ENCODE measurements at places on chromosomes 16 and 17.

DNA sequence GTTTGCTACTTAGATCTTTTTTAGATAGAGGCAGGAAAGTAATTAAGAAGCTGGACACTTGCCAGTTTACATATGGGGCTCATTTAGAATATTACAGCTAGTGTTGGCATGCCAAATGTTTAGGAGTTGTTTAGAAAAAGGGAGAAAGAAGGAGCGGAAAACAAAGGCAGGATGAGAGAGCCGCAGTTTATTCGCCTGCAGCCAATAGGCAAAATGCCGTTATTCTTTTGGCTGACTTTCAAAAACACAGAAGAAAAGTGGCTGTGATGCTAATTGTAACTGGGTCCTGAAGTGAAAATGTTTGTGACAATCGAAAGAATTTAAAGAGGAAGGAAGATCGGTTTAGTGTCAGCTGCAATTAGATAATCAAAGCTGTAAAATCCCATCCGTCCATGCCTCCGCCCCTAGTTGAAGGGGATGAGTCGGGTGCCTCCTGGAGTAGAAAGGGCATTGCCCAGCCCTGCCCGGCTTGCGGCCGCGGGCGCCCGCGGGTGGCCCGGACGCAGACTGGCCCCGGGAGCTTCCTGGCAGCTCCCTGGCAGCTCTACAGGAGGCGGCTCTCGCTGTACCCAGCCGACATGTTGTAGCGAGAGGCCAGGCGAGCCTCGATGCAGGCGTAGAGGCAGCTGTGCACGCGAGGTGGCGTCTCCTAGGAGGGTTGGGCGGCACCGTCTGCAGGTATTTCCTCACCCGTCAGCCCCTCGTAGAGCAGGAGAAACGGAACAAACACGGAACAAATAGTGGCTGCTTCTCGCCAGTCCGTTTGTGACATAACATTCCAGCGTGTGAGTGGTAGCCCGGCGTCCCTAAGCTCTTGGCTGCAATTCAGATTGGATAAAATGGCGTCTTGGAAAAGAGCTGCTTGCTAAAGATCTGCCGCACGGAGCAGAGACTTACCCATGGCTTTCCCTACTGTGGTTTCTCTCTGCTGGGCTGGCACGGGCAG lies 82.2 kb downstream of the TNRC6C start:
- peak; percentile 83 for ATAC-seq

GRCh38 chr17:40932608-40933007 lies 4.8 kb downstream of the KRT23 start:
- no peak for ATAC-seq

- ATAC-seq: peak; percentile 87
Measured at GRCh38 chr17:1732833-1733321, 8.4 kb downstream of the WDR81 start.

- ATAC-seq: no peak
Measured at GRCh38 chr17:49870298-49870697, 22.4 kb upstream of the TAC4 start.

DNA sequence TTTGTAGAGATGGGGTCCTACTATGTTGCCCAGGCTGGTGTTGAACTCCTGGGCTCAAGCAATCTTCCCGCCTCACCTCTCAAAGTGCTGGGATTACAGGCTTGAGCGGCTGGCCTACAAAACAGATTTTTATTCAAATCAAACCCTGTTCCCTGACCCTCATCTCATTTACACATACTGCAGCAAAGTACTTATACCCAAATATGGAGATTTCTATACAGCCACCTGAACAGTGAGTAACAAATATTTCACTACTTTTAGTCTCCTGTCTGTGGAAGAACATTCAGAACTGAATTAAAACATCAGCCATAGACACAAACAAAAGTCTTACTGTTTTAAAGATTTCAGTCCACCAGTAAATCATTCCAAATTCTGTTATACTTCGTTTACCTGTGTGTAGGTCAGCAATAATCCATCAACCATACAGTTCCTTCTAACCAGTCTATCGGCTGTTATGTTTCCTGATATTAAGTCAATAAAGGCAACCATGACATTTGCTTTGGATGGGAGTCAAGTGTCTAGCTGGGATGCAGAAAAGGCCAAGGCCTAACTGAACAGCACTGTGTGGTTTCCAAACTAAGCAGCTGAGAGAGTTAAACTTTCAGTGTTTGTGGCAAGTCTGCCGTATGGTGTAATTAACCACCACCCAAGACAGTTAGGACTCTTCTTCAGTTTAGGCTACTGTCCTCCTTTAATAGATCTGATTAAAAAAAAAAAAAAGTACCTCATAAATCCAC lies 22.3 kb downstream of the ERN1 start:
- no peak for ATAC-seq

GRCh38 chr16:968620-969019 lies 2.2 kb downstream of the LMF1 start:
- ATAC-seq: no peak

- ATAC-seq: no peak
Measured at GRCh38 chr16:25138130-25138529, 26.6 kb downstream of the LCMT1 start.

DNA sequence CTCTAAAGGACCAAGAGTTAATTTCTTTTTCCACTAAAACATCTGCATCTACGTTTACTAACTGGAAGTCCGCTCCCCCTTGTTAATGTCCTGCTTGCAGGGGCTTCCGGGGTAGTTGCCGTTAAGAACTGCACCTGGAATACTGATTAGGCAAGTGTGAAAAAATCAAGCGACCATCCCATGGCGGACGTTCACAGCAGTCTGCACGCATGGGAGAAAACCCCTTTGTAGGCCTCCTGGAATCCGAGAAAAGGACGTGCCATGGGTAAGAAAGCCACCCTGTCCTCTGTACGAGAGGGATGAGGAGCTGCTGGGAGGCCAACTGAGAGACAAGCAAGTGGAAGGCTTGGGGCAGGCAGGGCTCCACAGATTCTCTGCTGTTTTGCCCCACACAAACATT lies 14.9 kb downstream of the SNN start:
- no peak for ATAC-seq

- no peak for ATAC-seq
Measured at GRCh38 chr17:76092526-76093413, 10.8 kb downstream of the EXOC7 start.

GRCh38 chr17:18990331-18990730 lies 14.2 kb downstream of the FAM83G start:
- ATAC-seq: no peak

DNA sequence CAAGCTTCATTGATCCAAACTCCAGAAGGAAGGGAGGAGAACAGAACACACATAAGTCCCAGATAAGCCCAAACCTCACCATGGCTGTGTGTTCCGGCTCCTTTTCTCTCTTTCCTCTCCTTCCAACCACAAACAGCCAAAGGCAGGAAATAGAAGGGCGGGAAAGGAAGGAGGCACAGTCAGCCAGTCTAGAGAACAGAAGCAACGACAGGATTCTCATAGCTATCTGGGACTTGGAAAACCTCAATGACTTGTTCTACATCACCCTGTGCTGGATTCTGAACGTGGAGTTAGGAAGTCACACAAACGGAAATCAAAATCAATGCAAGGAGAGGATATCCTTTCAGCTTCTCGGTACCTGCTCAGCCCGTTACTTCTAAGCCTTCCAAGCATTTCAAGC lies 9.0 kb downstream of the CRK start:
- no peak for ATAC-seq

- ATAC-seq: no peak
Measured at GRCh38 chr17:82018152-82018988, 4.3 kb downstream of the CENPX start.

DNA sequence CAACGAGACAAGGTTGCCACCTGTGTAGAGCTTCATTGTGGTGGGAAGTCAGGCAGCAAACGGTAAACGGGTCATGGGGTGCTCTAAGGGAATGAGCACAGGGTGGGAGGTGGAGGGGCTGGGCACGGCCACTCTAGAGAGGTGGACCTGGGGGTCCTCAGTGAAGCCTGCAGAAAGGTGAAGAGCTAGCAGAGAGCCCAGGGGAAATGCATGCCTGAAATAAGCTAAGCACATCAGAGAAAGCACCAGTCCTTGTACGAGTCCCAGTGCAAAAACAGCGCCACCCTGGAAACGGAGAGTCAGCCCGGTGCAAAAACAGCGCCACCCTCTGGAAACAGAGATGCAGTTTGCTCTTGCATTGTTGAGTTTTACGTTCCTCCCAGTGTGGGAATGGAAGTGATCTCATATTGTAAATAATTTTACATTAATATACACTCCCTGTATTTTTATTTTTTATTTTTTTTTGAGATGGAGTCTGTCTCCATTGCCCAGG lies 65.0 kb downstream of the TBC1D16 start:
- ATAC-seq: peak; percentile 51

GRCh38 chr17:71553381-71553780 lies 567.4 kb upstream of the SOX9 start:
- no peak for ATAC-seq

DNA sequence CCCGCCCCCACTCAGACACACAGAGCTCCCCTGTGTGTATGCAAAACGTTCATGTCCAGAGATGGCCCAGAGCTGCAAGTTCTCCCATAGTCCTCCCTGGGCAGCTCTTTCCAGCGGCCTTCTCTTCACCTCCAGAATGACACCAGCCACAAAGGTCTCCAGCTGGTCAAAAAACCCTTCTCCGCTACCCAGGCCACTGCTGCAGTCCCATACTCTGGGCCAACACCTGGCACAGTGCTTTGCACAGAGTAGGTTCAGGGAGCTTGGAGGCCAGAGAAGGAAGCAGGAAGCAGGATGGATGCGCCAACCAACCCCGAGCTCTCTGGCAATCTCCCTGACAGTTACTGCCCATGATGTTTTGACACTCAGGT lies 1.1 kb upstream of the STAT5B start:
- no peak for ATAC-seq

DNA sequence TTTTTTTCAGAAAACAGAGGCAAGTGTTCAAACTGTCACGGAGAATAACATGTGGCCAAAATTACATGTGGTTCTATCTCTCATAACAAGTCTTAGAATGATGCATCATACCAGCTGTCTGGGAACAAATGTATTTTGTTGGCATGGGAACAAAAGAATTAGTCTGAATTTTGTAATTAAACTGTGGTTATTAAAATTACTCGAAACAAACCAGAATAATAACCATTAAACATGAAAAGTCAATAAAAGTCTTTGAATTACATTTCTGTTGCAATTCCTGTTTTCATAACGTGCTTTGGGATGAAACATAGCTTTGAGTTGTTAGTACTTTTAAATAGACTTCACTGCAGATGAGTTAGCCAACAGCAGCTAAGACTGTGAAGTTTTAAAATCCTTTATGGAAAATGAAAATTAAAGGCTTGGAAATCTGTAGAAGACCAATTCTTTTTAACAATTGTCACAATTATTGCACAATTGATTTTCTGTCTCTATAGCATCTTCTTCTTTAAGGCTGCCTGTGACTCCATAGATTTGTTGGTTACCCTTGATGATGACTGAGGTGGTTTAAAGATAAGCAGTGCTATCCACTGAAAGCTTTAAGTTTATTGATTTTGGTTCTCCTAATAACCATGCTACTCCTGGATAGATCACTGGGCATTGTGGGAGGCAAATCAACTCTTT lies 117.9 kb upstream of the AXIN2 start:
- no peak for ATAC-seq

- ATAC-seq: no peak
Measured at GRCh38 chr17:14942526-14943190, 322.5 kb downstream of the PMP22 start.

DNA sequence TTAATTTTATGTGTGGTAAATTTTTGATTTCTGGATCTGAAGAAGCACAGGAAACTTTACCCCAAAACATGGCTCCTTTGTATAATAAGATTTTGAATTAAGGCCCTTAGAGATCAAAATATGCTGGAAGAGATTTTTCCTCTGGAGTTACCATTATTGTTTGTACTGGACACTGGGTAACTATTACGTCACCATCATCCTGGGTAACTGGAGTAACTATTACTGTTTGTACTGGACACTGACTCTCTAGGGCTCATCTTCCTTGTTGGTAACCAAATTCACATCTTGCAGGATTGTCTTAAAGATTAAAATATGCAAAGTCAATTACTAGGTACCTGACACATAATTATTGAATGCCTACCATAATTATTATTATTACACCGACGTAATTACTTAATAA lies 593.8 kb upstream of the GOT2 start:
- ATAC-seq: no peak

DNA sequence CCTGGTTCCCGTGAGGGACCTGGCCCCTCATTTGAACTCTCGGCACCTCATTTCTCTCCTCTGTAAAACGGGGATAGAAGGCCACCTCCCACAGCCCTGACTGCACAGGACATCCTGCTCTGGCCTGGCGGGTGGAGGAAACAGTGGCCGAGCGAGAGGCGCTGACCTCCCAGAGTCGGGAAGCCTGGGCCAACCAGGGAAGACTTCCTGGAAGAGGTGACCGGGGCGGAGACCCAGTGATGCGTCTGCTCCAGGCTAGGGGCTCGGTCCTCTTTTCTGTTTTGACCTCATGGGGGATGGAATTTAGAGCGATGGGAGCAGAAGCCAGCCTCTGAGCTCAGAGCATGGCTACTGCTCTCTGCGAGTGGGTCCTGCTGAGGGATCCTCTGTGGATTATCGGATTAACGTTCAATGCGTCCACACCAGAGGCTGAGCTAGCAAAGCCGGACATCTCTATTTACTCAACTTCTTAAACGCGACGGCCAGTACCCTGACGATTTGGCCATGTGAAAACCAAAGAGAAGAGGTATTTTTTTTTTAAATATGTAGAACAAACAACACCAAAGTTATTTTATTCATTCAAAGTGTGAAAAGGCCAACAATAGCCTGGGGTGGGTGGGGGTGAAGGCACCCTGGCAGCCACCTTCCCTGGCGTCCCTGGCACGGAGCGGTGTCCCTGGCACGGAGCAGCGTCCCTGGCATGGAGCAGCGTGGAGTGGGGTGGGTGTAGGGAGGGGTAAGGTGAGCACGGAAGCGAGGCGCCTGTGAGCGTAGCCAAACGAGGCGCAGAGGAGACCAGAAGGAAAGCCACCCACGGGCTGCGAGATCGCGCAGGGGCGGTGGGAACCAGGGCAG lies 9.2 kb upstream of the MSLN start:
- ATAC-seq: peak; percentile 16

- peak; percentile 95 for ATAC-seq
Measured at GRCh38 chr17:31834448-31834847, 24.6 kb downstream of the COPRS start.

GRCh38 chr17:10738521-10739258 lies 8.9 kb upstream of the TMEM220 start:
- no peak for ATAC-seq

DNA sequence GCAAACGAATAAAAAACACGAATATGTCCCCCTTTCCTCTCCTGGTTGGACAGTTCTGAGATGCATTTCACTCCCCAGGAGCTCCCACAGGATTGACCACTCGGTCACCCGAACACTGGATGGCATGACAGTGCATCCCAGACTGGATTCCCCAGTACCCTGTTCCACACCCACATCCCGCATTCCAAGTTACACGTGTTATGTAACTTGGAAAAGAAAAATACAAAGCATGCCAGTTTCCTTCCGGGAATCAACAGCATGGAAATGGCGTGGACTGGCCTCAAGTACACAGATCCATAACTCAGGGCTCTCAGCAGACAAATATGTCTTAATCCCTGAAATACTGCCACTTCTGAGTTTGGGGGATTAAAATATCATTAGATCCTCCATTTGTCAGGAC lies 12.6 kb upstream of the KLHL36 start:
- ATAC-seq: no peak

DNA sequence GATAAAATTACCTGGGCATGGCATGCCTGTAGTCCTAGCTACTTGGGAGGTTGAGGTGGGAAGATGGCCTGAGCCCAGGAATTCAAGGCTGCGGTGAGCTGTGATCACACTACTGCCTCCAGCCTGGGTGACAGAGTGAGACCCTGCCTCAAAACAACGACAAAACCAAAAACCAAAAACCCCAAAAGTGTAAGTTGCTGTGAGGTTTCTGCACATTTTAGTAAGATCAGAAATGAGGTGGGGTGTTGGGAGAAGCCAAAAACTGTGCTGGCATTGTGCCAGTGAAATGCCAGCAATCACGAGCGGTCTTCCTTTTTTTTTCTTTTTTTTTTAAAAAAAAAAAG lies 114.6 kb downstream of the PITPNC1 start:
- ATAC-seq: no peak
